ENCODE measurements at places on chromosomes 7 and 10.

- no peaks in the 10 kb centered on the region for H3K36me3 ChIP-seq
- H3K4me1 ChIP-seq: no peaks in the 10 kb centered on the region
- no peak for DNase-seq
- no peaks in the 10 kb centered on the region for H3K27me3 ChIP-seq
- H3K27ac ChIP-seq: no peak overlapping the region
These were observed 322.3 kb downstream of the GLRX3 start for GRCh38 chr10:130458509-130458908.

DNA sequence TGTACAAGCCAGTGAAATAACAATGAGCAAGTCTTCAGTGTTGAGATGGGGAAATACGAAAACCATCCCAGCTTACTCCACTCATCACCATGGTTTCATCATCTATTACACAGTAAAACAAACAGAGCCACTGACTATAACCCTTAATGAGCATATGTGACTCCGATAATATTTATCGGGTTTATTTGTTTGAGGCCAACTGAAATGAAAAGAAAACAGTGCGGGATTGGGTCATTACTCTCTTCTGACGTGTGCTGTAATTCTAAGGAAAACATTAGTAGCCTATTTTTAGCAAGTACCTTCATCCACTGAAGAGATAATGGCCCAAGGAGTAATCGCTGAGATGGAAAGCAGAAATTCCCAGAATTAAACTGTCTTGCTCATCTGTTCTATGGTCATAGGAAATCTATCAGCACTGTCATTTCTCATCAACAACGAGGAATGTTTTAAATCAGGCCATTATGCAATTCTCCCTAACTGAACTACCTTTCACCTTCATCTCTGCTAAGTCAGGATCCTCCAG, 716.5 kb downstream of the INHBA start:
- no peak overlapping the region for H3K27ac ChIP-seq
- DNase-seq: no peak
- H3K36me3 ChIP-seq: no peaks in the 10 kb centered on the region

- no peak for DNase-seq
- no peaks in the 10 kb centered on the region for H3K27me3 ChIP-seq
- H3K4me1 ChIP-seq: peaks cover 7% of the 10 kb centered on the region
- no peak overlapping the region for H3K27ac ChIP-seq
- H3K36me3 ChIP-seq: peaks cover 2% of the 10 kb centered on the region
These were observed 2.1 kb upstream of the GUSB start for GRCh38 chr7:65983965-65984658.

DNA sequence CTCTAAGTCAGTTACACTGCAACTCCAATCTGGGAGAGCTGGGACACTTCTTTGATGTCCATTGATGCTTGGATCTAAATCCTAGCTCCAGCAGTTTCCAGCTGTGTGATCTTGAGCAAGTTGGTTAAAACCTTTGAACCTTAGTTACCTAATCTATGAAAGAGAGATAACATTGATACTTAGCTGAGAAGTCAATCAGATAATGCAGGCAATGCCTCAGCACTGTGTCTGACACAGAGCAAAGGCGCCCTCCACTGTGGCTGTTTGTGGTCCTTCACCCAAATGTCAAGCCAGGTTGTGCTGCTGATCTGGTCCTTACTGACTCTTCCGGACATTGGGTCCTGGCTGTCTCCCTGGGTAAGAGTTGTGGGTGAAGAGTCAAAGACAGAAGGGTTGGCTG, 20.2 kb downstream of the DNTT start:
- peaks cover 7% of the 10 kb centered on the region for H3K27me3 ChIP-seq
- no peaks in the 10 kb centered on the region for H3K36me3 ChIP-seq
- H3K27ac ChIP-seq: no peak overlapping the region
- DNase-seq: no peak
- no peaks in the 10 kb centered on the region for H3K4me1 ChIP-seq
- H3K4me3 ChIP-seq: no peak overlapping the region

GRCh38 chr7:42720012-42720411, 191.9 kb downstream of the C7orf25 start:
- no peak for DNase-seq
- no peaks in the 10 kb centered on the region for H3K4me1 ChIP-seq
- no peak overlapping the region for H3K27ac ChIP-seq
- H3K36me3 ChIP-seq: no peaks in the 10 kb centered on the region

DNA sequence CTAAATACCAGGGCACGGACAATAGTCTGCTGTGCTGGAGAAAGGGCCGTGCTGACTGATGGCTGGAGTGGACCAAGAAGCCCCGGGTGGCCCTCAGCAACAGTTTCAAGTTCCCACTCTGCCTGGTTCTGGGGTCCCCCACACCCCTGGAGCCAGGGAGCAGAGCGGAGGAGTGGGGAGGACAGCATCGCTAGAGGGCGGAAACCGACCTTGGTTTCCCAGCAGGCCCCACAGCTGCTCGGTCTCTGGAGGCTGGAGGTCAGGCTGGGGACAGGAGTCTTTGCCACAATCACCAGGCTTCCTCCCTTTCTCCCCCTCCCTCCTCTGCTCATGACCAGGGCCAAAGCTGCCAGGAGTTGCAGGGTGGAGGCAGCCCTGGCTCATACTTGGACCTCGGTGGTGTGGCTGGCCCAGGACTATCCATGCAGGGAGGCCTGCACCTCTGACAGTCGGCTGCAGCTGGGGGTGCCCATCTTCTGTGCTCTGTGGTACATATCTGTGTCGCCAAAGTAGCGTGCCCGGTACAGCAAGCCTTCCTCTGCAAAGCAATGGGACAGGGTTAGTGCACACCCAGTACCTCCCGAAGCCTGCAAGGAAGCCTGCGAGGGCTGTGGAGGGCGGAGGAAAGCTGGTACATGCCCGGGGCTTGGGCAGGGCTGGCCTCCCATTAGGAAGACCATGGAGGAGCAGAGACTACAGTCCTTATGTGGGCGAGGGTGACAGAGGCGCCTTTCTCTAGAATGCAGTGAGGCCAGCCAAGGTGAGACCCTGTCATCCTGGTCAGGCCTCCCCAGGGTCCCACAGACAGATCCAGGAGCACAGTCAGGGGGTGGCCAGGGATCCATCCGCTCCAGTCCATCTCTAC, 19.1 kb downstream of the DNAJB12 start:
- H3K27ac ChIP-seq: peak overlapping the region; percentile 91
- no peaks in the 10 kb centered on the region for H3K27me3 ChIP-seq
- peak; percentile 48 for DNase-seq
- H3K36me3 ChIP-seq: peaks cover 27% of the 10 kb centered on the region

GRCh38 chr10:60282771-60283353, 106.8 kb downstream of the ANK3 start:
- peaks cover 6% of the 10 kb centered on the region for H3K4me1 ChIP-seq
- H3K36me3 ChIP-seq: peaks cover 5% of the 10 kb centered on the region
- no peak overlapping the region for H3K27ac ChIP-seq
- no peaks in the 10 kb centered on the region for H3K27me3 ChIP-seq
- DNase-seq: no peak

DNA sequence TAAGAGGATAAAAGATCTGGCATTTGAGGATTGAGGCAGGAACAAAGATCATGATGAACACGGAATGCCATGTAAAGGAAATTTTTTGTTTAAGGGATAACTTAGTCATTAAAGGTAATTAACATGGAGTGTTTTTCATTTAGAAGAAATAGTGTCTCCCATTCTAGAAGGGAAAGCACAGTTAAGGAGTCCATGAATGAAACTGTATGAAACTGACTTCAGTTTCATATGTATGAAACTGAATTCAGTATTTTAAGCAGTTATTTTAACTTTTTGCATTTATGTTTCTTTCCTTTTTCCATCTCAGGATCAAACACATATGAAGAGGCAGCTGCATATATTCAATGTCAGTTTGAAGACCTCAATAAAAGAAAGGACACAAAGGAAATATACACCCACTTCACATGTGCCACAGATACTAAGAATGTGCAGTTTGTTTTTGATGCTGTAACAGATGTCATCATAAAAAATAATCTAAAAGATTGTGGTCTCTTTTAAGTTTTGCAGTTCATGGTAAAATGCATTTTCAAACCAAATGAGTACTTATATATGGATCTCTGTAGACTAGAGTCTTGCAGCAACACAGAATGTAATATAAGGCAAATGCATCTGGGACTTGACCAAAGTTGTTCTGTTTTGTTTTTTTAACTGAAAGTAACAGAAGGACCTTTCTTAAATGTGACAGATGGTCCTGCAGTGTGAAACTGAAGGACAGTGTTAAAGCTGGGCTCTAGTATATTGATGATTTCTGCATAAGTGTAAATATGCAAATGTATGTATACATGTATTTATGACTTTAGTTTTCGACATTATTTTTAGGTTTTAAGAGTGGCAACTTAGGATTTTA, 82.6 kb downstream of the GNAI1 start:
- no peak overlapping the region for H3K4me3 ChIP-seq
- DNase-seq: no peak
- no peaks in the 10 kb centered on the region for H3K4me1 ChIP-seq
- no peaks in the 10 kb centered on the region for H3K36me3 ChIP-seq
- H3K27me3 ChIP-seq: no peaks in the 10 kb centered on the region

Measured in activated T-helper 1 cell treated with anti-CD3 and anti-CD28 coated beads, Interleukin-12 subunit alpha, Interleukin-12 subunit beta, Interleukin-2, Interleukin-4 antibody, amounts not matched to agents 30 ng/mL and 10 ng/mL and 1 ng/mL, durations not matched to agents 14 hours and 24 hours and 36 hours (primary cell).